RPMI8226 (cell line): ENCODE measurements at places on chromosomes 1 and 21.
A peak's percentile ranks its signal among the peaks of the same experiment; 100 is the strongest.

DNA sequence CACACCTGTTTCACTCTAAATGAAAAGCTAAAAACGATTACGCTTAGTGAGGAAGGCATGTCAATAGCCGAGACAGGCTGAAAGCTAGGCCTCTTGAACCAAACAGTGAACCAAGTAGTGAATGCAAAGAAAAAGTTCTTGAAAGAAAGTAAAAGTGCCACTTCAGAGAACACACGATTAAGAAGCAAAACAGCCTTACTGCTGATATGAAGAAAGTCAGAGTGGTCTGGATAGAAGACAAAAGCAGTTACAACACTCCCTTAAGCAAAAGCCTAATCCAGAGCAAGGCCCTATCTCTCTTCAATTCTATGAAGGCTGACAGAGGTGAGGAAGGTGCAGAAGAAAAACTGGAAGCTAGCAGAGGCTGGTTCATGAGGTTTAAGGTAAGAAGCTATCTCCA is 130.7 kb downstream of the SIPA1L2 start:
- DNase-seq = no peak

DNA sequence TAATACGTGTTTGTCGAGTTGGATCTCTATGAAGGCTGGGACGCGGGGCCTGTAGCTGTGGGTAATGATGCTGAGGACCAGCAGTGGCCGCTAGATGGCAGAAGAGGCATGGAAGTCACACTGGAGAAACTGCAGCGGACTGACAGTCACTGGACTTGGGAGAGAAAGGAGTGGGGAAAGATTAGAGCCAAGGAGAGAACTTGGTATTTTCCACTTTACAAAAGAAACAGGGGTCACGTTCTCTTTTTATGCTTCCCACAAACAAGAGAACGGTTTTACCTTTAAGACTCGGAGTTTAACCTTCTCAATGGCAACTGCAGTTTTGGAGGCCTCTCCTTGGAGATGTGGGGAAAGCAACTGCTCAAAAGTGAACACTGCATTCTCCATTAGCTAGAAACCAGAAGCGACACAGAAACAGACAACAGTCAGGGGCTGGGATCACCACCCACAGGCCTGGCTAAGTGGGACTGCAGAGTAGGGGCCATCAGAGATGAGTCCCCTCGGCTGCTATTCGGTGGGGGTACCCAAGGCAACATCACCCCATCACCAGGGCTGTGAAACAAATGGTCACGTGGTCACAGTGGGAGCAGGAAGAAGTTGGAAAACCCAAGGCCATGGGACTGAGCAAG is 51.1 kb upstream of the EDEM3 start:
- peak; percentile 87 for DNase-seq

GRCh38 chr1:19317126-19317910 is 5.2 kb downstream of the SLC66A1 start:
- no peak for DNase-seq

GRCh38 chr1:192604979-192605620 is 29.5 kb downstream of the RGS1 start:
- peak; percentile 57 for DNase-seq

DNA sequence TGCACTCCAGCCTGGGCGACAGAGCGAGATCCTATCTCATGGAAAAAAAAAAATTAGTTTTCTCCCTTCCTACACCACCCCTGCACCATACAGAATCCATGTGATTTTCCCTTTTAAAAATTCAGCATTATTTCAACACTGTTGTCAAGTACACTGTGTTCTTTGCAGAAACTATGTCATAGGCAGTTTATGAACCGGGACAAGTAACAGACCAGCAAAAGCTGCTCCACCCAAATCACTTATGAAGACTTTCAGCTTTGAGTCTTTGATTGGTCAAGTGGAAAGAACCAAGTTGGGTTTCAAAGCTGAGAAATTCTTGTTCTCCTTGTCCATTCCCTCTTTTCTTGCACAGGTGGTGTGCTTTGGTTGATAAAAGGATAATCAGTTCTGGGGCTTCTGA is 173.0 kb downstream of the CDC7 start:
- no peak for DNase-seq

DNA sequence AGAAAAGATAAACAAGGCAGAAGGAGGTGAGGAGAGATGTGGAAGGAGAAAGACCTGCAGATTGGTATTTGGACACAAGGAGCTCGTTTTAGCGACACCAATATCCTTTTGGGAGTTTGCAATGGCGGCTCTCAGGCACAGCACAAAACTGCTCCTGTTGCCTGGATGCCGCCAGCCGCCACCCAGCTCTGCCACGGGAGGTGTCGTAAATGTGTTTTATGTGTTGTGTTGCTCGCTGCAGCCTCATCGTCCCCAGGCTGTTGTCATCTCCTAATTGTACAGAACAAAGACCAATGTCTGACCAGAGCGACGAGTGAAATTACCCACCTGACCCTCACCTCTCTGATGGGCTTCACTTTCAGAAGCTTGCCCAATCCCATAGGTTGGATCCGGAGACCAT is 96.6 kb upstream of the ZNF281 start:
- no peak for DNase-seq

DNA sequence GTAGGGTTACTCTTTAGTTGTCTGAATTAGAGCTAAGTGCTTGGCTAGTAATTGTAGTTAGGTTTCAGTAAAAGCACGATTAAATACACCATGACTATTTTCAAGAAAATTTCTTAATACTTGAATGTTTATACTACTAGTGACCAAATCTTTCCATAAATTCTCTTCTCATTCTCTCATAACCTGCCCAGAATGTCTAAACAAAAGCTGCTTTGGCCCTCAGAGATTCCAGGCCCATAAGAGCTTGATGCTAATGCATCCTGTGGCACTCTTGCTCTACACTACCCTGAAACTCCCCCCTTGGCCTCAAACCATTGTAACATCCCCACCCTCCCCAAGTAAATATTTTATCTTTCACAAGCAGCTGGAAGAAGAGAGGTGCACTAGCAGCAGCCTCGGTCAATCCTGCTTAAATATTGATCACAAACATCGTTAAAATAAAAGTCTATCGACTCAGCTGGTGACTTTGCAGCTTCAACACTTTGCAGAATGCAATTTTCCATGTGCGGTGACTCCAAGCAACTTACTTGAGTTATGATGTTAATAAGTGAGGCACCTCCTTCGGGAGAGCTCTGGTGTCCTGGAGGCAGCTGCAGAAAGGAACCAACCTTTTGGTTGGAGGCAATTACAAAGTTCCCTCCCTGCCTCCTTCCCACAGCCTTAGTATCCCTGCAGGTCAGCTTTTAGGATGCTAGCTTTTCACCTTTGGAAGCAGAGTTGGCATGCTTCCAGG is 315.6 kb upstream of the PLXNA2 start:
- no peak for DNase-seq

DNA sequence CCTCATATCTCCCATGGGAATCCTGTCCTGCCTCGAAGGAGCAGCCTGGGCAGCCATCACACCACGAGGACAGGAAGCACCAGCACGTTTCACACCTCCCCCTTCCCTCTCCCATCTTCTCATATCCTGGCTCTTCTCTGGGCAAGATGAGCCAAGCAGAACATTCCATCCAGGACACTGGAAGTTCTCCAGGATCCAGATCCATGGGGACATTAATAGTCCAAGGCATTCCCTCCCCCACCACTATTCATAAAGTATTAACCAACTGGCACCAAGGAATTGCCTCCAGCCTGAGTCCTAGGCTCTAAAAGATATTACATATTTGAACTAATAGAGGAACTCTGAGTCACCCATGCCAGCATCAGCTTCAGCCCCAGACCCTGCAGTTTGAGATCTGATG is 8.7 kb downstream of the SLAMF8 start:
- DNase-seq = no peak

DNA sequence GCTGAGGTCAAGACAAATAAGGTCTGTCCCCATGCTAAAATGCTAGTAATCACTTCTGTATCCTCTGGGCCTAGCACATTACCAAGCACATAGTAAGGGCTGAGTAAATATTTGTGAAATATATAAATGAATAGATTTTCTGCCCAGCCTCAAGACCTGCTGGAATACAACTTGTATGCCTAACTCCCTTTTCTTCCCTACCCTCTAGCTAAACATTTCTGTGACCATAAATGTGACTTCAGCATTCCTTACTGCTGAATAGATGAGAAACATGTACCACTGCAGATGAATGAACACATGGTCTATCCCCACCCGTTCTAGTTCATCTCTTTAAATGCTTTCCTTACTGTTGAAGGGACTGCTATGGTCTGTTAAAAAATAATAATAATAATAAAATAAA is 209.0 kb upstream of the HOOK1 start:
- no peak for DNase-seq

DNA sequence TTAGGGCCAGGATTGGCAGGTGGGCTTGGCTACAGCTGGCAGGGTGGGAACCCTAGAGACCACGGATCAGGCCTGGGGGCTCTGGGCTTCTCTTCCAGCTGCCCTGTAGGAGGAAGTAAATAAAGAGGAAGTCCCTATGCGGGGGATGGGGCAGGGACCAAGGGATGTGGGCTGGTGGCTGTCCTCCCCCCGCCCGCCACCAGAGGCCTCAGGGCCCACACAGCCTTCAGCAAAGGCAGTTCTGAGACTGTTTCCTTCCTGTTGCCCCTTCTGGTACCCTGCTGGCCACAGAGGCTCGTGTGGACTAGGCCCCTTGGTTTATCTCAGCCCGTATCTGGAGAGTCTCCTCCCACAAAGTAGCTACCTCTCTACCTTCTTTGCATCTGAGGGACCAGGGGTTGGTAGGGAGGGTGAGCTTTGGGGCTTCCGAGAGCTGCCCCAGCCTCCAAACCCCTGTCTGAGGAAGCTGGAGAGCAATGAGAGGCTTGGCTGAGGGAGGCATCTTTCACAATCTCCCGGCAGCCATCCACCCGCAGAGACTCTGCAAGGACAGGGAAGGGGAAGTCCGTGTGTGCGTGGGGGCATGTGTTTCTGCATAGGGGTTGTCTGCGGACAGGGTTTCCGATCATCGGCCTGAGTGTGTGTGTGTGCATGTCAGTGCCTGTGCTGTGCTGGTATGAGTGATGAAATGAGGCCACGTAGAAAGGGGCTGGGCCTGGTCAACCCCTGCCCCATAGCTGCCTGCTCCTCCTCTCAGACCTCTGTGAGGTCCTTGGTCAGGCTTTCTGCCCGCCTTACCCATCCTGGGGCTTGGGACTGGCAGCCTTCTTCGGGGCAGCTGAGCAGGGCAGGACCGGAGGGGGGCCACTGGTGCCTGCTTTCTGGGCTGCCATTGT is 12.5 kb downstream of the RPS6KA1 start:
- DNase-seq = peak; percentile 93

DNA sequence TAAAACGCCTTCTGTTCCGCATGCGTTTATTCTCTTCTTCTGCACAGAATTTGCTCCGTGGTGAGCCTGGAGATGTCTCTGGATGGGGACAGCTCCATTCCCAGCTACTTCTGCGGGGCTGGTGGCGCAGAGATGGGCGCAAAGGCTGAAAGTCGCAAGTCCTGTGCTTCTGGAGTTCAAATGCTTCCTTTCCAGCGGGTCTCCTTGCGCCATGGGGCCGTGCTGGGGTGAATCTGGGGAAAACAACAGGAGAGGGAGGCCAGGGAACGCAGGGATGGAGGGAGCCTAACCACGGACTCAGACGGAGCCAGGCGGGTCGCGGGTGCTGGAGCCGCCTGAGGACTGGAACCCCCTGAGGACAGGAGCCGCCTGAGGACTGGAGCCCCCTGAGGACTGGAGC is 2.9 kb upstream of the OR2T12 start:
- no peak for DNase-seq

- no peak for DNase-seq
Measured at GRCh38 chr1:89271341-89272015, 1.2 kb downstream of the GBP5 start.

DNA sequence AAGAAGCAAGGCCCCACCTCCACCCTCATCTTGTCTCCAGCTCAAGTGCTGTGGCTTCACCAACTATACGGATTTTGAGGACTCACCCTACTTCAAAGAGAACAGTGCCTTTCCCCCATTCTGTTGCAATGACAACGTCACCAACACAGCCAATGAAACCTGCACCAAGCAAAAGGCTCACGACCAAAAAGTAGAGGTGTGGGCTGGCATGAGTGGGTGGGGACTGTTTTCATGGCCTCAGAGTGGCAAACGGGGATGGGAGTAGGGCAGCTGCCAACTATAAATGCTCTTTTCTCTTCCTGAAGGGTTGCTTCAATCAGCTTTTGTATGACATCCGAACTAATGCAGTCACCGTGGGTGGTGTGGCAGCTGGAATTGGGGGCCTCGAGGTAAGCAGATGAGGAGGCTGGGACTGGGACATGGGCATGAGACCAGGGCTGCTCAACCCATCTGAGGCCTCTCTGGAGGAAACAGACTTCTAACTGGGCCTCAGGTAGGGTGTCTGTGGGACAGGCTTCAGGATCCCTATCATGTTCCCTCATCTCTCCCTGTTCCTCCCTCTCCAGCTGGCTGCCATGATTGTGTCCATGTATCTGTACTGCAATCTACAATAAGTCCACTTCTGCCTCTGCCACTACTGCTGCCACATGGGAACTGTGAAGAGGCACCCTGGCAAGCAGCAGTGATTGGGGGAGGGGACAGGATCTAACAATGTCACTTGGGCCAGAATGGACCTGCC is 8.8 kb upstream of the P3R3URF start:
- DNase-seq = no peak

DNA sequence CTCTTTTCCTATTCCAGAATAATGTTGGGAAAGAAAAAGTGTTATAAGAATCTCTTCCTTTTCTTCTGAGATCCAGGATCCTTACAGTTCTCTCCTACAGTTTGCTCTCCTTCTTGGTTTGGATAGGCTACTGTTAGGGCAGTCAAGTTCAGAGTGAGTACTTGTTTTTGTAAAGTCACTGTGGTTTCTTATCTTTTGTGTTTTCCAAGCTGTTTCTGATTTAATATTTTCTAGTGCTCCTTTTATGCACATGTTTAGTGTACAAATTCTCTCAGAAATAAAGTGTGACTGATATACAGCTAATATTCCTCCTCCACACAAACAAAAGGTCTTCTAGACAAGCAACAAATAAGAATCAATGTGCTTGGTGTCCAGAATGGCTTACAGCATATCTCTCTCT is 107.7 kb downstream of the BACH1 start:
- DNase-seq = no peak

- no peak for DNase-seq
Measured at GRCh38 chr1:243979396-243979795, 71.7 kb upstream of the ZBTB18 start.

- no peak for DNase-seq
Measured at GRCh38 chr1:167507719-167508118, 10.6 kb downstream of the CD247 start.

DNA sequence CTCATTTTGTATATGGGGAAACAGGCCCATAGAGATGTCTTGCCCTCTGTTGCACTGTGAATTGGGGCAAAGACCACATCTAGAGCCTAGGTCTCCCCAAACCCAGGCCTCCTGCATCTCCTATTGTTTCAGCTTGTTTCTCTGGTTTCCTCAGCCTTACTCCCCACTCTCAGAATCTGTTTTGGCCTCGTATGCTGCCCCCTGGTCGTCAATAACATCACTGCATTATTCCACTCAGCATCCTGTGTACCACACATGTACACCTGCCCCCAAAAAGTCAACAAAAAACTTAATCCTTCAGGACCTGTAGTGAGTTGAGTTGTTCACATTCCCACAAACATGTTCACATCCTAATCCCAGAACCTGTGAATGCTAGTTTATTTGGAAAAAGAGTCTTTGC is 184.8 kb downstream of the BRINP2 start:
- peak; percentile 33 for DNase-seq
